ENCODE measurements at places on chromosomes 2 and 18. TPM values are rescaled to one million over a fixed set of nuclear protein-coding genes. Genes with fewer than 3 reads are reported as not detected.

GALR1 gene
- polyA plus RNA-seq = not detected

DES gene
- polyA plus RNA-seq = 35.4 TPM

EFHD1 gene
- 1.8 TPM for polyA plus RNA-seq

PDE1A gene
- polyA plus RNA-seq = not detected

LOXHD1 gene
- polyA plus RNA-seq = 0.19 TPM

BCL2 gene
- polyA plus RNA-seq = 5.4 TPM

TMEM182 gene
- polyA plus RNA-seq = 0.67 TPM

TFCP2L1 gene
- polyA plus RNA-seq = 0.66 TPM

PMAIP1 gene
- 7.5 TPM for polyA plus RNA-seq

GPR35 gene
- 139 TPM for polyA plus RNA-seq

PSMA8 gene
- polyA plus RNA-seq = not detected

SGPP2 gene
- 19.1 TPM for polyA plus RNA-seq

CROCC2 gene
- polyA plus RNA-seq = not detected

TUBB8B gene
- not detected for polyA plus RNA-seq

CD207 gene
- 0.97 TPM for polyA plus RNA-seq

All from small intestine (tissue), 16 donors.